ENCODE measurements at places on chromosomes 16 and 17.

- no peak for DNase-seq
Observed at GRCh38 chr17:35807371-35808144, 1.7 kb upstream of the TAF15 start.

DNA sequence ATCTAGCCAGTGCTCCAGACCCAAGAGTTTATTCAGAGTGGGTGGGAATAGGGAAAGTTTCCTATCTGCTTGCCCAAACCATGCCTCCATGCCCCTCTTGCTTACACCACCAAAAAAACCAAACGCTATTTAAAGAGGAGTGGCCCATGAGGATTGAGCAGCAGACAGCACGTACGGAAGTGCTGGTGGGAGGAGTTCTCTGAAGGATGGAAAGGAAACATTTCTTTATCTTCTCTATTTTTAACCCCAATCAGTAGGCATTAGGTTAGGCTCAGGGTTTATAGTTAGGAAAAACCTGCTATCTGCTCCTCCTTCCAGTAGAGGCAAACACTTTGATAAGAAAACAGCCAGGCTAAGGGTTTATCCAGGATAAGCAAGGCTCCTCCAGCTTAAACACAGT, 235.3 kb downstream of the ZFHX3 start:
- DNase-seq, result no peak

DNA sequence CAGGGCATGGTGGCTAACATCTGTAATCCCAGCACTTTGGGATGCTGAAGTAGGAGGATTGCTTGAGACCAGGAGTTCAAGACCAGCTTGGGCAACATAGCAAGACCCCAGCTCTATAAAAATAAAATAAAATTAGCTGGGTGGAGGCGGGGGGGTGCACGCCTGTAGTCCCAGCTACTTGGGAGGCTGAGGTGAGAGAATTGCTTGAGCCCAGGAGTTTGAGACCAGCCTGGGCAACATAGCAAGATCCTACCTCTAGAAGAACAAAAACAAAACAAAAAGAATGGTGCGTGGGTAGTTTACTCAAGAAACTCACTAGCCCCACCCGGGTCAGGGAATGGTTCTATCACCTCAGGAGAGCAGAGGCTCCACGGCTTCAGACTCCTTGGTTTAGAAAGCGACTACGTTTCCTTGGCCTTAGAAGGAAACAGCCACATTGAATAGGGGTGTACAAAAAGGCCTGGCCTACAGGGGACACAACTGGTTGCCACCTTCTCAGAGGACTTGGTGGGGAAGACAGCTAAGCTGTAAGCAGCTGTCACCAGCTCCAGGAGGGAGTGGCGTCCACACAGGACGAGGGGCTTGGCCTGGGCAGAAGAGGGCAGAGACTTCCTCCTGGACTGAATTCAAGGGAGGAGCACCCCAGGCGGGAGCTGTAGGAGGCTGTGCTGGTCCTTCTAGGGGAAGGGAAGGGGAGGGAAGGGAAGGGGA, 716 bp downstream of the TK1 start:
- no peak for DNase-seq

- DNase-seq, result no peak
Observed at GRCh38 chr16:57360321-57360935, 1.8 kb downstream of the CCL22 start.

DNA sequence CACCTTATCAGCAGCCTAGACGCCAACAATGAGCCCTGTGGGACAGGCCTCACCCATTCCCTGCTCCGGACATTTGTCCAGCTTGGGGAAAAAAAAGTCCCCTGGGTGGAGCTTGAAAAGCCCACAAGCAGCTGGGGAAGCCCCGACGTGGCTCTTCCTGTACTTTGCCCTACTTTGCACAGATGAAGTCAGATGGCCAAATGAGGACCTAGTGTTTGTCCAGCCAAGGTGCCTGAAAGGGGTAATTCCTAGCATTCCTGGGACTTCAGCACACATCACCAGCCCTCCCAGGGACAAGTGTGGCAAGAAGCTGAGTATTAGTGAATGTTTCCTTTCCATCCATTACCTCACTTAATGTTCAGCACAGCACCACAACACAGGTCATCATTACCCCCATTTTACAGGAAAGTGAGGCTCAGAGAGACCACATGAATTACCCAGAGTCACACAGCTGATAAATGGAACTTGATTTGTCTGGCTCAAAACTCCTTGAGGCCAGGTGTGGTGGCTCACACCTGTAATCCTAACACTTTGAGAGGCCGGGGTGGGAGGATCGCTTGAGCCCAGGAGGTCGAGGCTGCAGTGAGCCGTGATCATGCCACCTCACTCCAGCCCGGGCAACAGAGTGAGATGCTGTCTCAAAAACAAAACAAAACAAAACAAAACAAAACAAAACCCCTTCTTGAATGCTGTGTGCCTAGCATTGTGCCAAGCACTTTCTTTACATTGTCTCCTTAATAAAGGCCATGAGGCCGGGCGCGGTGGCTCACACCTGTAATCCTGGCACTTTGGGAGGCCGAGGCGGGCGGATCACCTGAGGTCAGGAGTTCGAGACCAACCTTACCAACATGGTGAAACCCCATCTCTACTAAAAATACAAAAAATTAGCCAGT, 19.9 kb upstream of the PLLP start:
- no peak for DNase-seq
